ENCODE measurements at places on chromosomes 6 and 20.
A peak's percentile ranks its signal among the peaks of the same experiment; 100 is the strongest.

- peak; percentile 87 for DNase-seq
Measured at GRCh38 chr6:155495011-155495768, 39.6 kb upstream of the NOX3 start.

DNA sequence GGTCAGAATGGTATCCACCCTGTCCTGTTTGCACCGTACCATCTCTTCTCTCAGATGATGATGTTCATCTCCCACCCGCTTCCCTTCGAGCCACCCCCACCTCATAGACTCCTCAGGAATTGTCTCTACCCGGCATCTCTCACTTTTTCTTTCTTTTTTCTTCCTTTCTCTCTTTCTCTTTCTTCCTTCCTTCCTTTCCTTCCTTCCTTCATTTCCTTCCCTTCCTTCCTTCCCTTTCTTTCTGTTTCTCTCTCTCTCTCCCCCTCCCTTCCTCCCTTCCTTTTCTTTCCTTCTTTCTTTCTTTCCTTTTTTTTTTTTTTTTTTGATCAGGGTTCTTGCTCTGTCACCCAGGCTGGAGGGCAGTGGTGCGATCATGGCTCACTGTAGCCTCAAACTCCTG lies 27.7 kb upstream of the PNPLA1 start:
- DNase-seq: no peak

DNA sequence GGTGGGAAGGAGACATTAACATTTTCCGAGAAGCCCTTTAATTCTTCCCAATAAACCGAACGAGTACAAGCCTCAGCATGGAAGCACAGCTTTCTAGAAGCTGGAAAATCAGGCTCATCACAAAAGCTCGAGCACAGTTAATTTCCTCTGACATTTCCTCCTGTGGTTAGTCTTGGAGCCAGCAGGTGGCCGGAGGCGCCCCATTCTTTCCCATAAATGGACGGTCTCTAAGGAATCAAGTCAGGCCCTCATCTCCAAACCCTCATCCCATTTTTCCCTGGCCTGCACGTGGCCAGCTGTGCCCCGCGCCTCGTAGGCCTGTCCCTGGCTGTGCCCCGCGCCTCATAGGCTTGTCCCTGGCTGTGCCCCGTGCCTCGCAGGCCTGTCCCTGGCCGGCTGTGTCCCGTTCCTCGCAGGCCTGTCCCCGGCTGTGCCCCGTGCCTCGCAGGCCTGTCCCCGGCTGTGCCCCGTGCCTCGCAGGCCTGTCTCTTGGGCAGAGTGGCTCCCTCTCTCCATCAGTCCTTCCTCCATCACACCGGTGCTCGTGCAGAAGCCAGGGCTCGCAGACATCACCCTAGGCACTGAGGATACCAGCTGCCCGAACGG lies 19.7 kb upstream of the NTSR1 start:
- DNase-seq: no peak

DNA sequence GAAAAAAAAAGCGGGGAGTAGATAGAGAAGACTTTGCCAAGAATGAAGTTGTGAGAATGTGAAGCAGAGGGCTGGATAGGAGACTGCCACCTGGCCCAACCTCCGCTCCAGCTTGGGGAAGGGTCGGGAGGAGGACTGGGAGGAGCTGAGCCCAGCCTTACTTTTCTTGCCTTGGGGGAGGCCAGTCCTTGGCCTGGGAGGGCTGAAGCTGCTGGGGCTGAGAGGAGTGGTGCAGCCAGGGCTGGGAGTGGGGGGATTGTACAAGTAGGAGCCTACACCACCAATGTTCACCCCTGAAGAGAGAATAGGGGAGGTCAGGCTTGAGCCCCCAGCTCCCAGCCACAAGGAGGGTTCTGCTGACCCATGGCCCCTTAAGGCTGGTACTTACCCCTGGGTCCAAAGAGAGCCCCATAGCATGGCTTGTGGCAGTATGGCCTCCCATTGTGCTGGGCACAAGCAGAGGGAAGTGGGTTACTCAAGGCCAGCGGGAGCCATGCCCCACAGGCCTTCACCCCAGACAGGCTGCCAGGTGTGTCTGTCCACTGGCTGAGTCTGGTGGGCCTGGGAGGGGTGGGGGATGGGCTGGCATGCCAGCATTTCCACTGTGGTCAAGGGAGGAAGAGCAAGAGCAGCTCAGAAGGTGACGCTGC lies 1.1 kb downstream of the CRIP3 start:
- DNase-seq: no peak

- peak; percentile 72 for DNase-seq
Measured at GRCh38 chr6:169503422-169504152, 198.2 kb downstream of the WDR27 start.
